ENCODE measurements at places on chromosomes 7 and 10. TPM values are rescaled to one million over a fixed set of nuclear protein-coding genes. Genes with fewer than 3 reads are reported as not detected.

FZD8 gene
- total RNA-seq: 0.22 TPM

VAX1 gene
- total RNA-seq: not detected

ERVW-1 gene
- total RNA-seq: not detected

CRHR2 gene
- not detected for total RNA-seq

FAM25C gene
- not detected for total RNA-seq

POM121L12 gene
- total RNA-seq: not detected

AKR1B15 gene
- total RNA-seq: not detected

NEUROD6 gene
- total RNA-seq: not detected

ACTL6B gene
- not detected for total RNA-seq

SH2B2 gene
- total RNA-seq: 7.1 TPM

RBP4 gene
- not detected for total RNA-seq

FOXL3 gene
- not detected for total RNA-seq
